Activated T-cell treated with anti-CD3 and anti-CD28 coated beads for 24 hours (primary cell): ENCODE measurements at places on chromosomes 7 and 10.

- DNase-seq = no peak
Observed at GRCh38 chr7:26948617-26949118, 84.3 kb upstream of the SKAP2 start.

DNA sequence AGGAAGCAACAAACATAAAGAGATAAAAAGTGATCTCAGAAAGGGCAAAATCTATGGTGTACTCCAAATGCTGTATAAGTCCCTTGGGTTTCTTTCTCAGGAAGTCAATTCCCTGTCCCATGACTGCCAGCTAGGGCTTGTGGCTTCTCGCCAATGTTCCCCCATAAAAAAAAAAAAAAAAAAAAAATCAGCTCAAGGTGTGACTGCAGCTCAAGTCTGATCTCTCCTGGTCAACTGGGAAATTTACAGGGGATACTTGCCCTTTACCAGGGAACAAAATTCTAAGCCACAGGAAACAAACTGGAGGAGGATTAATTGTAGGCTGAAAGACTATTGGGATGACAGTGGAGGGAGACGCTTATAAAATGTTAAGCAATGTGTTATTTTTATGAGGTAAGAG is 76.0 kb downstream of the PCGF5 start:
- no peak for DNase-seq

- DNase-seq = no peak
Observed at GRCh38 chr7:66699998-66700397, 40.5 kb upstream of the RABGEF1 start.

DNA sequence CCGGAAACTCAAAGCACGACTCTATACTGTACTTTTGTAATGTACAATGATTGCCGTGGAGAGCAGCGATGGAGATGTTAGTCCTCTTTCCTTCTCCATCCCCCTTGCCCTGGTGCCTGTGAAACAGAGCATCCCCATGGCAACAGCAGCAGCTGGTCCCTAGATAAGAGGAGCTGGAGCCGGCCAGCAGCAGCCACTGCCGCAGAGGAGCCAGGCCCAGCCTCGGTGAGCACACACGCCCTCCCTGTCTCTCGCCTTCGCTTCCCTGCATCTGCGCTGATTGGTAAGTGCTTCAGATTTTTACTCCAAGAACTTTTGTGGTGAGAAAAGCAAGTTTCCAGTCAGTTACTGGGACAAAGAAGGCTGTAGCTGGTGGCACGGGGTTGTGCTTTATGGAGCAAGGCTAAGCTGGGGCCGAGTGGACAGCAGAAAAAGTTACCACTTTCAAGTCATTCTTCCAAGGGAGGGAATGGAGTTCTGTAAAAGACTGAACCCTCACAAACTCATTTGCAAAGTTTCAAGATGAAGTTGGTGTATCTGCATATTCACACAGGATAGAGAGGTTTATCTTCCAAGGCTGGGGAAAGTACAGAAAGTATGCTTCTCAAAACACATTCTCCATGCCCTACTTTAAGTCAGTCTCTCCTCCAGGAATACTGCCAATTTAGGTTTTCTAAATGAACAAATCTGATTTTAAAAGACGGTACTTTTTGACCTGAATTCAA is at the start of gene PPP1R17:
TSS of gene PPP1R17 (plus strand) at position 192 of the 725 bp plus-strand sequence. CDS start 5,227 bp downstream, outside the sequence.
- no peak for DNase-seq

GRCh38 chr10:117501460-117502035 is 41.0 kb upstream of the EMX2 start:
- no peak for DNase-seq

DNA sequence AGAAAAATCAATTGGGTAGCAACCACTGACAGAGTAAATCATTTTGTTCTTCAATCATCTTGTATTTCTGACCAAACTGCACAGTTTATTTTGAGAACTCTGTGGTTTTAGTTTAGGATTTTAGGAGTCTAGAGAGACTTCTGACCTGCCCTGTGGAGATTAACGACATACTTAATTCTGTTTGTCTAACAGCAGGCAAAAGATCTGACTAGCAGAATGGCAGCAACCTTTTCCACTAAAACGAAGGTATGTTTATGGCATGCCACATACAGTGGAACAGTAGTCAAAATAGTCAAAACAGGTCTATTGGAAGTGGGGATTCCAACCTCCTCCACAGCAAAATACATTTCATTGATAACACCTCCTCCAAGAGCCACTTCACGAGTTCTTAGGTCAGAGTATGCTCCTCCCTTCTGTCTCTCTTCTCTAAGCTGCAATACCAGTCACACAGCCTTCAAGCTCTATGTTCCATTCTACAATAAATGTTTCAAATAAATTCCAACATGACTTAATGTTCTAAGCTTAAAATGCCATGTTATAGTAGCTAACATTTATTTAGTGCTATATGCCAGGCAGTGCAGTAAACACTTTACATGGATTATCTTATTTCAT is 34.4 kb downstream of the NRCAM start:
- DNase-seq = no peak

GRCh38 chr10:30902621-30903396 is 128.9 kb downstream of the ZNF438 start:
- DNase-seq = no peak
